ENCODE measurements at places on chromosomes 6 and 20. TPM values are rescaled to one million over a fixed set of nuclear protein-coding genes. Genes with fewer than 3 reads are reported as not detected.

Gene NHSL1
- 30.2 TPM for total RNA-seq

GRCh38 chr6:7615611-7616383 lies 25.8 kb downstream of the SNRNP48 start:
- peak; percentile 76 for DNase-seq

DNA sequence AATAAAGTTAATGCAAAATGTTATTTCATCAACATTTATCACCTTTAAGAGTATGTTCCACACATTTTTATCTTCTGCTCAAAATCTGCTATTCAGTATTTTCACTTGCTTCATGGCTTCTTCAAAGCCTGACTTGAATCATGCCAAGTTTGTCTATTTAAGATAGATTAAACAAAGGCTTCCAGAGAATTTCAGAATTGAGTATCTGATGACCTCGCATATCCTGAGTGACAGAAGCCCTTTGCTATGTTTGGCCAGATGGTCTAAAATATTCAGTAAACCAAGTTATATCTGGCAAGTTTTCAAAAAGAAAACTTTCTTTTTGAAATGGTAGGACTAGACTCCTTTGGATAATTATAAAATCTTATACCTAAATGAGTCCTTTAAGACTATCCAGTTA lies 348.9 kb upstream of the KCNQ5 start:
- DNase-seq = peak; percentile 44

DNA sequence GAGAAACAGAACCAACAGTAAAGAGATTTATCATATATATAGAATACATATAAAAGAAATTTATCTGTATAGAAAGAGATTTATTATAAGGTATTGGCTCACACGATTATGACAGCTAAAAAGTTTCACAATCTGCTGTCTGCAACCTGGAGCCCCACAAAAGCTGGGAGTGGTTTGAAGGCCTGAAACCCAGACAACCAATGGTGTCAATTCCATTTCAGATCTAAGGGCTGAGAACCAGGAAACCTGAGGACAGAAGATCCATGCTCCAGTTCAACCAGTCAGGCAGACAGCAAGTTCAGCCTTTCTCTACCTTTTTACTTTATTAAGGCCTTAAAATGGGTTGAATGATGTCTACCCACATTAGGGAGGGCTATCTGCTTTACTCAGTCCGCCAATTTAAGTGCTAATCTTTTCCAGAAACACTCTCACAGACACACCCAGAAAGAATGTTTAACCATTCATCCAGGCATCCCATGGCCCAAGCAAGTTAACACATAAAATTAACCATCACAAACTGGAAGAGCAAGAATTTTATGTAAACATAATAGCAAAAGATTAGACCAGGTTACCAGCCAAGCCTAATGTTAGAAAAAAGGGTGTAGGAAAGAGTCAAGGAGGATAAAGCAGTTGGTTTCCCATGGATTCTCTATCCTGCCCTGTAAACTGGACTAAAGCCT lies 170.9 kb downstream of the FUT9 start:
- DNase-seq = no peak

GRCh38 chr20:19277381-19277780 lies 64.9 kb downstream of the SLC24A3 start:
- no peak for DNase-seq

Gene MDC1
- 3.0 TPM for total RNA-seq

- peak; percentile 60 for DNase-seq
These were observed 12.7 kb downstream of the SPDEF start for GRCh38 chr6:34543421-34543820.

Gene INSM1
- total RNA-seq = not detected

DNA sequence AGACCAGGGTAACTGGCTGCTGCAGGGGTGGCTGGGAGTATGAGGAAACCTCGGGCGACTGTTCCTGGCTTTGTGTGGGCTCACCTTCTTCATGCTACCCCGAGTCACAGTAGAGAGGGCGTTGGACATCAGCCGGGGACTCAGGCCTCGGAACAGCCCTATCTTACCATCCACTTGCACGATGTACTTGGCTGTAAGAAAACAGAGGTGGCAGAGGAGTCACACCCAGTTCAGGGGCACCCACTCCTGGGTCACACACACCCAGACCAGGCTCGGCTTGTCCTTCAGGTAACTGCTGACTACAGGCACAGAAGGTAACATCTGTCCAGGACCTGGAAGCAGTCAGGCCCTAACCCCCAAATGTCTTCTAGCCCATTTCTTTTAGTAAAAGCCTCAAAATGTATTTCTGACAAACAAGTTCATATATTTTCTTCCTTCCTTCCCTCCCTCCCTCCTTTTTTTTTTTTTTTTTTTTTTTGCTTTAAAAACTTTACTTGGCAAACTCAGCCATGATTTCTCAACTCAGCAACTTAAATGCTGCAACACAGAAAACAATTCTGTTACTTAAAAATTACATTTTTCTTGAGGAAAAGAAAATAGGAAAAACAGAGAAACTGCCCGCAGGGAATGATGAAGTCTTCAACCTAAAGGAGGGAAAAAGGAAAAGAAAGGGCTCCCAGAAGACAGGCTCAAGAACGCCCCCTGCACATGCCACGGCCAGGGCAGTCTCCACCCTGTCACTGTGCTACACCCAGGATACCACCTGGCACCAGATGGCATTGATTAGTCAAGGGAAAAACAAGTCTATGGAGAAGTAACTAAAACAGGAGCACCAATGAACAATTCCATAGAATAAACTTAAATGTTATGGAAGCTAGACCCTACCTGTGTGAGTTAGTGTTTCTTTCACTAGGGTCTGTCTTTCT lies 7.3 kb downstream of the MTCH1 start:
- DNase-seq = no peak

DNA sequence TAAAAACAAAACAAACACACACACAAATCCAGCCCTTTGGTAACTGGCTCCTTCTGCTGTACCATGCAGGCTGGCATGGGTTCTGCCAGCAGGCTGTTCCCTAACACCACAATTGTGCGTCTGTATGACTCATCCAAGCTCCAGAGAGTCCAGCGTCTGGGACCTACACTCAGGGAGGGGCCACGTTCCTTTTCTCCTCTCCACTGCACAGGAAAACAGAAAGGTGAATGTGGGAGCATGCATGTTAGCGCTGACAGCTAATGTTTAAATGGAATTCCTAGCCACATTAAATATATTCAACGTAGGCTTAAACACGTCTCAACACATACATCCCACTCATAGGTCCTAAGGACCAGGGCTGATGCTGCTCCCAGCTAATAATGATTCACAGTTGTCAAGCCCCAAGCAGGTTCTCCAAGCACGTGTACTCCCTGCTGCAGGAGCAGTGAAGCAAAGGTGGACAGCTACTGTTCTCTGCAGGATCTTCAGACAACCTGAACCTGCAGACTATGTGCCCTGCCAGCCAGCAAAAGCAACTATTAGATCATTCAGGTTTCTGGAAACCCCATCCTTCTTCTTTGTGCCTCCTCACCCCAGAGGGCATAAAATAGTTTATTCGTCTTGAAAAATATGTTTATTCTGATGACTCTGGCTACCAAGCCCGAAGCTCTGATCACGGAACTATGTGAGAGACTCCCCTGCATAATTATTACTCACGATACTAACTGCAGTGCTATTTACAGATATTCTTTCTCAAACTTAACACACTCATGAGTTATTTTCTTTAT lies 20.9 kb downstream of the MAP1LC3A start:
- peak; percentile 85 for DNase-seq

- no peak for DNase-seq
These were observed 189.2 kb upstream of the PLCB4 start for GRCh38 chr20:8879669-8880068.

Measured in lung microvascular endothelial cell (primary cell).